ENCODE measurements at places on chromosomes 5 and 9.

- DNase-seq: no peak
These were observed 3.0 kb downstream of the SPATA31E1 start for GRCh38 chr9:87885484-87886189.

DNA sequence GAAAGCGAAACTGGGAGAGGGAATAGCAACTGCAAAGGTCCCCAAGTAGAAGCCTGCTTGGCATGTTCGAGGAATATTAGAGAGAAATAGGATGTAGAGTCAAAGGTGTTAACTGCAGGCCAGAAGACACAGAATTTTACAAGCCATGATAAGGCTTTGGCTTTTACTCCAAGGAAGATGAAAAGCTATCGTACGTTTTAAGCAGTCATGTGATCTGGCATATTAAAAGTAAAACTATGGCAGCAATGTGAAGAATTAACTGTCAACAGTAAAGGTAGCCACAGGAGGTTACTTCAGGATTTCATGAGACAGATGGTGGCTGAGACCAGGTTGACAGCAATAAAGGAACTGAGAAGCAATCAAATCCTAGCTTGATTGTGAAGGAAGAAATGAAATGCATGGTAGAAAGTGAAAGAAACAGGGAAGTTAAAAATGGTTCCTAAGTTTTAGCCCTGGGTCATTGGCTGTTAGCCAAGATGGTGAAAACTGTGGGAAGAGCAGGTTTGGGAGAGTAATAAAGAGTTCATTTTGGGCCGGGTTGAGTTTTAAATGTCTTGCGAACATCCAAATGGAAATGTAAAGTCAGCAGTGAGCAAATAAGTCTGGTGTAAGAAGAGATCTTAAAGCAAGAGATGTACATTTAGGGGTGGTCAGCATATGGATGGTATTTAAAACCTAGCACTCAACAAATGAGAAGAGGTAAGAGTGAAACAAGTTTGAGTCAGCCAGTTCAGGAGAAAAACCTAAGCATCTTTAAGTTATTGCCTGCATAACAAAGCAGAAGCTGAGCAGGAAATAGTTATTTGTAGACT lies 20.3 kb upstream of the TTC33 start:
- no peak for DNase-seq

GRCh38 chr9:122393284-122393983 lies 22.6 kb downstream of the PTGS1 start:
- peak; percentile 75 for DNase-seq

- DNase-seq: no peak
These were observed 69.8 kb downstream of the CNTLN start for GRCh38 chr9:17204611-17205152.

- no peak for DNase-seq
These were observed 122.5 kb upstream of the SLC44A1 start for GRCh38 chr9:105121861-105122430.

DNA sequence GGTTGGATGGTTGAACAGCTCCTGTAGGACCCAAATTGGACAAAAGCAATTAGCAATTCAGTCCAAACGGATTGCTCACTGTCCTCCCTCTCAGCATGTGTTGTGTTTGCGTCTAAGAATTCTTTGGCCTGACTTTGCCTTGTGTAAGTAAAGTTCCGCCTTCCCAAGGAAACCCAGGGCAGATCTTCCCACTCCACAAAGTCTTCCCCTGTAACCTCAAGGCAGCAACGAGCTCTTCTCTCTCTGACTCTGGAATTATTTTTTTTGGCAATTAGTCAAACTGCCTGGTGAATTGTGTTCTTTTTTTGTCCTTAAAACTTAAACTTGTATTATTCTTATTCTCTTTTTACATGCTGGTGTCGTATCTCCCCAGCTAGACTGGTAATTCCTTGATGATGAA lies 20.7 kb upstream of the BASP1 start:
- no peak for DNase-seq

- peak; percentile 72 for DNase-seq
These were observed 6.3 kb upstream of the TTLL11 start for GRCh38 chr9:122099271-122099869.

GRCh38 chr5:108094800-108095199 lies 287.1 kb downstream of the FBXL17 start:
- DNase-seq: no peak

DNA sequence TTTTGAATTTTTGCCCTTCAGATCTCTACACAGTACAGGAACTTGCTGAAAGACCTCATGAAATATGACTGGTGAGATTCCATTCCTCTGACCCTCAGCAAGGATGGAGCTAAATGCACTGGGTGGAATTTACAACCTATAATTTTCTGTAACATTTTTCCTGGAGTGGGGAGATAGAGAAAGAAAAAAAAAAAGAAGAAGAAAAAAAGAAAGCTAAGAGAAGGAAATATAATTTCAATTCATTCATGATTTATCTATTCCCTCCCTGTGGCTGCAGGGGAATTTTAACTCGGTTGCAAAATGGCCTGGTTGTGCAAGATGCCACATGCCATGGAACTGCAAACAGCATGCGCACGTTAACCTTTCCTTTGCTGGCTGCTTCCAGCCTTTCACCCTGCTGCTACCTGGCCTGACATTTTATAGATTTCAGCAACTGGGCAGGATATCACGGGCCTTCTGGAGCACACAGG lies 155.4 kb downstream of the FSTL4 start:
- no peak for DNase-seq

DNA sequence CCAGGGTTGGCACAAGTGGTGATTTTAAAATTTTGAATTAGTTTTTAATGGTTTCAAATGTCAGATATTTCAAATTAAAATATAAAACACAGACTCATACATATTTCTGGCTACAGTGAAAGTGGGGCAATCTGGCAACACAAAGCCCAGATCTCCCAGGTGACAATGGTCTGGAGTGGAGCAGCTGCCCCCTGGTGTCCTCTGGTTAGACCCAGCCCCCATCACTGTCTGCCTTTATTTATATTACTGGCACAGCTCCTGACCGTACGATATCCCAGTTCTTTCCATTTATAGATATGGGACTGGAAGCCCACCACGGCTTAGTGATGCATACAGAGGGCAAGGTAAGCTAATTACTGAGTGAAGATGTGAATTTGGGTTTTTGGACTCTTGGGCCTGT lies 37.3 kb downstream of the MACIR start:
- no peak for DNase-seq

All from NCI-H2029 (cell line).